ENCODE measurements at places on chromosomes 6 and 20. TPM values are rescaled to one million over a fixed set of nuclear protein-coding genes. Genes with fewer than 3 reads are reported as not detected.

KLC4 gene
- 25.2 TPM for total RNA-seq

KIF13A gene
- total RNA-seq: 0.54 TPM

ZNF311 gene
- 0.47 TPM for total RNA-seq

GPX5 gene
- total RNA-seq: not detected

IL17F gene
- total RNA-seq: not detected

OR2B3 gene
- total RNA-seq: not detected

DNA sequence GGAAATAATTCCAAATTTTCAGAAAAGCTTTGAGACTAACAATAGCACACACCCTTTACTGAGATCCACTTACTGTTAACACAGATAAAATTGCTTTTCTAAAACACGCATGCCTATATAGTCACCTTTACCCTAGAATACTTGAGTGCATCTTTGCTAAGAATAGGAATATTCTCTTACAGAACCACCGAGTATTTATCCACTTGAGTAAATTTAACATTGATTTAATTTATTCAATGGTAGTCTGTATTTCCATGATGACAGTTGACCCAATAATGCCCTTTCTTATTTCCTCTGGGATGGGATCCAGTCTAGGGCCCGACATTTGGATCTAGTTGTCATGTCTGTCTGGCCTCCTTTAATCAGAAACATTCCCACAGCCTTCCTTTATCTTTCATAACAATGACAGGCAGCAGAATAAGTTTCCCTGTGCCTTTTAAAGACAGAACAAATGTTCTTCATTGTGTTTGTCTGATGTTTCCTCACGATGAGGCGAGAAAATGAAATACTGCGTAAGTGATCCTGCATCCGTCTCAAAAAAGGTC is 56.6 kb upstream of the ERVFRD-1 start:
- no peak overlapping the region for H3K27ac ChIP-seq
- H3K36me3 ChIP-seq: peaks cover 7% of the 10 kb centered on the region
- peaks cover 35% of the 10 kb centered on the region for H3K4me1 ChIP-seq
- H3K27me3 ChIP-seq: no peaks in the 10 kb centered on the region

DNA sequence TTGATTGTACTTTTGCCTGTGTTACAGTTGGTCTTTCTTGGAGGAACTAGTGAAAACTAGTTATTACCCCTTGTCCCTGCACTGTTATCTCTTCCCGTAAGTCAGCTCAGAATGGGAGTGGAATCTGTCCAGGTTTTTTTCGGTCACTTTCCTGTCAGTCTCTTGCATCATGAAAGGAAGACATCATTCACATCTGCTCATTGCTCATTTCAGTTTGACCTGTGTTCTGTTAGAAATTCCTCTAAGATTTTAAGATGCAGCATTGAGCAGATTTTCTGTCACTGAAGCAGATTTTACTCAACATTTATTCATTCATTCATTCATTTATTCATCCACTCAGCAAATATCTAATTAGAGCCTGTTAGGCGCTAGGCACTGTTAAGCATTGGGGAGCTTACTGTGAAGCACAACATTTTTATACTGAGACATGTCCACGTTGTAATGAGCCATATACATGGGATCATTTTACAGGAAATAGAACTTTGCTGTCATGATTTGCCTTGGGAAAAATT is 33.1 kb upstream of the HINT3 start:
- peaks cover 49% of the 10 kb centered on the region for H3K36me3 ChIP-seq
- H3K4me1 ChIP-seq: peaks cover 42% of the 10 kb centered on the region
- no peak for DNase-seq
- peak overlapping the region; percentile 51 for H3K4me3 ChIP-seq
- no peaks in the 10 kb centered on the region for H3K27me3 ChIP-seq

GRCh38 chr20:62804627-62805154 is at the start of gene OGFR:
Gene OGFR (plus strand): TSS chr20:62804835. CDS start chr20:62804860, 25 bp downstream.
- H3K36me3 ChIP-seq: peaks cover 6% of the 10 kb centered on the region
- H3K4me3 ChIP-seq: peak within 1 kb of the TSS; percentile 98
- DNase-seq: peak; percentile 83
- peaks cover 23% of the 10 kb centered on the region for H3K4me1 ChIP-seq
- peak within 1 kb of the TSS; percentile 98 for H3K27ac ChIP-seq

GRCh38 chr6:21971541-21971940 is 325.3 kb downstream of the PRL start:
- no peak overlapping the region for H3K4me3 ChIP-seq
- H3K36me3 ChIP-seq: no peaks in the 10 kb centered on the region
- H3K4me1 ChIP-seq: no peaks in the 10 kb centered on the region
- peaks cover 3% of the 10 kb centered on the region for H3K27me3 ChIP-seq
- no peak overlapping the region for H3K27ac ChIP-seq

GRCh38 chr6:21354805-21355238 is 238.7 kb upstream of the SOX4 start:
- no peaks in the 10 kb centered on the region for H3K27me3 ChIP-seq
- no peak overlapping the region for H3K27ac ChIP-seq
- DNase-seq: no peak
- H3K4me3 ChIP-seq: no peak overlapping the region

GRCh38 chr20:16378122-16378521 is 195.1 kb downstream of the KIF16B start:
- no peak overlapping the region for H3K4me3 ChIP-seq
- no peaks in the 10 kb centered on the region for H3K4me1 ChIP-seq
- no peak overlapping the region for H3K27ac ChIP-seq
- peaks cover 2% of the 10 kb centered on the region for H3K36me3 ChIP-seq

DNA sequence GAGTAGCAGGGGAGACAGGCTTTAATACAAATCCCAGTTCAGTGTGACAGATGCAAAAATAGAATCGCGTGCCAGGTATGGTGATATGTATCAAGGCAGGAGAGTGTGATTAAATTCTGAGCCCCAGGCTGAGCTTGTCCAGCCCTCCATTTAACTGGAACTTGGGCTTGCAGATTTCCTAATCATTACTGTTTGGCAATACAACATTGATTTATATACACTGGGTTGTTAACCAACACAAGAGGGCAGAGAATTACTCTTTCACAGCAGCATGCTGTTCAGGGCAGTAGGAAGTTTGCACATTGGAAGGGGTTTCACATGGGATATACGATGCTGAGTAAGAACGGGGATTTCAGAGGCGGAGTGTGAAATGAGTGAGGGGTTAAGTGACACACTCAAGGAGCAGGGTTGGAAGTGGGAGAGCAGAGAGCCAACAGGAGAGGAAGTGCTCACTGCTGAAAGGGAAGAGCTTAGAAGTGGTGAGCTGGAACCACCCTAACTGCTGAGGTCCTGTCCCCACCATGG is 70.8 kb upstream of the ATXN1 start:
- no peak overlapping the region for H3K4me3 ChIP-seq
- no peak overlapping the region for H3K27ac ChIP-seq
- DNase-seq: no peak
- no peaks in the 10 kb centered on the region for H3K36me3 ChIP-seq
- H3K4me1 ChIP-seq: peaks cover 16% of the 10 kb centered on the region

- H3K36me3 ChIP-seq: no peaks in the 10 kb centered on the region
- H3K4me1 ChIP-seq: peaks cover 1% of the 10 kb centered on the region
- H3K27ac ChIP-seq: no peak overlapping the region
- no peak for DNase-seq
- H3K4me3 ChIP-seq: no peak overlapping the region
Measured at GRCh38 chr6:169839029-169839481, 87.6 kb downstream of the ERMARD start.

GRCh38 chr6:84652356-84653026 is 111.9 kb downstream of the TBX18 start:
- DNase-seq: no peak
- H3K27me3 ChIP-seq: no peaks in the 10 kb centered on the region
- H3K4me1 ChIP-seq: no peaks in the 10 kb centered on the region
- H3K27ac ChIP-seq: no peak overlapping the region
- no peak overlapping the region for H3K4me3 ChIP-seq

DNA sequence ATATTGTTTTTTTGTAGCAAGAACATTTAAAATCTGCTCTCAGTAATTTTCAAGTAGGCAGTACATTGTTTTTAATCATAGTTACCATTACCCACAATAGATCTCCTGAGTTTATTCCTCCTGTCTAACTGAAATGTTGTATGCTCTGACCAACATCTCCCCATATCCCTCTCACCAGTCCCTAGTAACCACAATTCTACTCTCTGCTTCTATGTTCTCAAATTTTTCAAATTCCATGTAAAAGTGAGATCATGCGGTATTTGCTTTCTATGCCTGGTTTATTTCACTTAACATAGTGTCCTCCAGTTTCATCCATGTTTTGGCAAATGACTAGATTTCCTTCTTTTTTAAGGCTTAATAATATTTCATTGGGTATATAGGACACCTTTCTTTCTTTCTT is 300.5 kb downstream of the KCNQ5 start:
- no peak overlapping the region for H3K4me3 ChIP-seq
- DNase-seq: no peak
- H3K36me3 ChIP-seq: peaks cover 2% of the 10 kb centered on the region
- H3K27ac ChIP-seq: no peak overlapping the region
- H3K27me3 ChIP-seq: no peaks in the 10 kb centered on the region
- H3K4me1 ChIP-seq: no peaks in the 10 kb centered on the region

DNA sequence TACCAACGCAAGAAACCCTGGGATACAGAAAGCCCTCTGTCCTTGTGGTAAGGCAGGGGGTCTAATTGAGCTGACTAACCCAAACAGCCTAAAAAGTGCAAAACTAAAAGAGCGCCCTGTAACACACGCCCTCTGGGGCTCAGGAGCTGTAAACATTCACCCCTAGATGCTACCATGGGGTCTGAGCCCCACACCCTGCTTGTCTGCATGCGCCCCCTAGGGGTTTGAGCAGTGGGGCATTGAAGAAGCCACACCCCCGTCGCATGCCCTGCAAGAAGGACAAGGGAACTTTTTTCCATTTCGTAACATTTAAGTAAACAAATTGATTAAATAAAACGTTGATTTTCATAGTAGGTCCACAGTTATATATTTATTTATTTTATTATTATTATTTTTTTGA is 616.9 kb upstream of the MAN1A1 start:
- H3K36me3 ChIP-seq: no peaks in the 10 kb centered on the region
- H3K27me3 ChIP-seq: no peaks in the 10 kb centered on the region
- DNase-seq: peak; percentile 33
- H3K4me1 ChIP-seq: no peaks in the 10 kb centered on the region
- H3K4me3 ChIP-seq: no peak overlapping the region

- H3K36me3 ChIP-seq: no peaks in the 10 kb centered on the region
- H3K27ac ChIP-seq: no peak overlapping the region
- H3K4me1 ChIP-seq: no peaks in the 10 kb centered on the region
- no peak for DNase-seq
- H3K27me3 ChIP-seq: peaks cover 24% of the 10 kb centered on the region
Measured at GRCh38 chr6:10441004-10441654, 26.3 kb upstream of the TFAP2A start.

GRCh38 chr6:116397914-116398313 is 27.2 kb downstream of the DSE start:
- no peak overlapping the region for H3K27ac ChIP-seq
- no peak overlapping the region for H3K4me3 ChIP-seq
- no peaks in the 10 kb centered on the region for H3K27me3 ChIP-seq
- DNase-seq: no peak
- no peaks in the 10 kb centered on the region for H3K36me3 ChIP-seq

- H3K4me1 ChIP-seq: no peaks in the 10 kb centered on the region
- H3K27ac ChIP-seq: no peak overlapping the region
- no peak for DNase-seq
Measured at GRCh38 chr20:43028470-43028869, 161.2 kb downstream of the PTPRT start.

GRCh38 chr6:73743556-73743955 is 47.6 kb downstream of the CD109 start:
- no peaks in the 10 kb centered on the region for H3K27me3 ChIP-seq
- no peak overlapping the region for H3K4me3 ChIP-seq
- no peaks in the 10 kb centered on the region for H3K36me3 ChIP-seq
- DNase-seq: no peak
- no peak overlapping the region for H3K27ac ChIP-seq
